CD8-positive, alpha-beta T cell (primary cell): ENCODE measurements at places on chromosomes 4 and X. TPM values are rescaled to one million over a fixed set of nuclear protein-coding genes. Genes with fewer than 3 reads are reported as not detected.

Gene MAPK10
- total RNA-seq: not detected

Gene PLXNA3
- total RNA-seq: 46.7 TPM

Gene MAGEC2
- not detected for total RNA-seq

Gene TSPAN7
- total RNA-seq: 0.52 TPM

Gene KLHL2
- total RNA-seq: 18.4 TPM

Gene CCDC158
- not detected for total RNA-seq

Gene TECRL
- total RNA-seq: not detected

DNA sequence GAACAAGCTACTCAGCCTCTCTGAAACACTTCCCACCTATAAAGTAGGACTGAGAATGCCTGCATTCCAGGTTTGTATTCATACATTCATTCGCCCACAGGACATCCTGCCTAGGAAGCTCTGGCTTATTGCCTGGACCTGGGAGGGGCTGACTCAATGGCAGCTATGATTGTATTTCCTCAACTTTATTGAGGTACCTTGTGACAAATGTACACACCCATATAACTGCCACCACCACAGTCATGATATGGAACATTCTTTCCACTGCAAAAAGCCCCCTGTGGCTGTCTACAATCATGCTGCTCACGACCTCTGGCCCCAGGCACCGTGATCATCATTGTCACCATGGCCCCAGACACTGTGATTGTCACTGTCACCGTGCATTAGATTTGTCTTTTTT, 68.3 kb downstream of the ABLIM2 start:
- no peak for DNase-seq

- DNase-seq: no peak
Measured at GRCh38 chr4:149077181-149077580, 635.0 kb upstream of the NR3C2 start.

- no peak for DNase-seq
Measured at GRCh38 chr4:81421346-81422218, 50.1 kb downstream of the RASGEF1B start.

DNA sequence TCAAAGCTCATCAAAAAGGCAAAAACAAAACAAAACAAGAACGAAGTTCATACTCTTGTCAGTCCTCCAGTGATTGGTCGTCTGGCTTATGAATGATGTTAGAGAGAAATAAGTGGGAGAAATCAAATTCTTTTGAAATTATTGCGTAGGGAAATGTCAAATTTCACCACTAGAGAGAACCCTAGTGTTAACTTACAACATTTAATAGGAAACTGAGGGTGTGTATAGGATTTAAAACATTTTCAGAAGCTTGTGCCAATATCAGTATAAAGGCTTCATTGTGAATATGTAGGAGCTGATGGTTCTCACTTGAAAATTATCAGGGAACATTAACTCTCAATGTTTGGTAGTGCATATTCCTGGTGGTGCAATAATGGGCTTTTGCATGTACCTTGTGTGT, 17.4 kb downstream of the ADH6 start:
- no peak for DNase-seq

GRCh38 chr4:54877006-54877405, 219.2 kb downstream of the KIT start:
- DNase-seq: no peak

GRCh38 chr4:110088670-110089069, 109.7 kb downstream of the ELOVL6 start:
- no peak for DNase-seq
